ENCODE measurements at places on chromosomes 6 and 20.

GRCh38 chr20:42112161-42112560, 494.0 kb upstream of the CHD6 start:
- DNase-seq, result no peak

- no peak for DNase-seq
Observed at GRCh38 chr6:138129190-138129589, 22.0 kb upstream of the PERP start.

- no peak for DNase-seq
Observed at GRCh38 chr6:144129469-144129868, 20.8 kb upstream of the STX11 start.

DNA sequence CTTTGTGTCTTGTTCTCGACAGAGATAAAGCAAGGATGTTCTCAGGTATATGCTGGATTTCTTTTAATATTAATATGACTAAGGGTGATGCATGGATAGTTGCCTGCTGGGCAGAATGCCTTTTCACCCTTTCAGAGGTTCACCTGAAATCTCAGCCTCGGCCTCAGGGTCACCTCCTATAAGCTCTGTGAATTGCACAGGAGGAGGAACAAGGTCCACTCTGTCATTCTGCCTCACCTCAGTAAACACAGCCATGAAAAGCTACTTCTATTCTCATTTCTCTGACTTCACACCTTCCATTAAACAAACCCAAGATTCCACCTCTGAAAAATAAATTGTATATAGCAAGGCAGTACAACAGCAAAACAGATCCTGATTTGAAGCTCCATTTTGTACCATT, 38.1 kb upstream of the AIG1 start:
- no peak for DNase-seq

DNA sequence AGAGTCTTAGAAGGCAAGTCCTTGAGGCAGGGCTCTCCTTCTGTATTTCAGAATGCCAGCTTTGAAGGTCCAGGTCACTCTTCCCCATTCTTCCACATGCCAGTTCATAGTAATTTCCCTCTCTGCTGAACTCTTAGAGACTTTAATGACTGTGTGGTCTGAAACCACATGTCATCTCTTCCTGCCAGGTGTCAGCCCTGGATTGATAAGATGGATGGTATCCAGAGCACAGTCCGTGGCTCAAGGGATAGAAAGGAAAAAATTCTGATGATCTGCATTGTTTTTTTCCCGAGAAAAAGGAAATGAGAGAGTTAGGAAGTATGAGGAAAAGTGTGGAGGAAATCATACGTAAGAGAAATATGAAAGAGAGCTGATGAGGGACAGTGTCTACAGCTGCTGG, 250.9 kb downstream of the TPBG start:
- DNase-seq, result no peak

GRCh38 chr20:62344782-62345181, 22.3 kb downstream of the LAMA5 start:
- DNase-seq, result no peak

GRCh38 chr6:169568314-169569087, 133.3 kb downstream of the WDR27 start:
- DNase-seq, result no peak

DNA sequence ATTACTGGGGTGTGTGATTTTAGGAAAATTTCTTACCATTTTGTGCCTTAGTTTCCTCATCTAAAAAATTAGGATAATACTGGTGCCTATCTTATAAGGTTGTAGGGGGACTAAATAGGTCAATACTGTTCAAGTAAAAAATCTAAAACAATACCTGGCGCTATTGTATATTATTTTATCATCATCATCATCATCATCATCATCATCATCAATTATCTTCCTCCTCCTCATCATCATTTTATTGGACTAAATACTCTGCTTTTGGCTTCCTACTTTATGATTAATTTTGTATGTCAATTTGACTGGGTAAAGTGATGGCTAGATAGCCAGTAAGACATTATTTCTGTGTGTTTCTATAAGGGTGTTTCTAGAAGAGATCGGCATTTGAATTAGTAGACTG, 435.5 kb downstream of the DHX35 start:
- DNase-seq, result no peak

GRCh38 chr6:51704932-51705540, 382.4 kb downstream of the PKHD1 start:
- DNase-seq, result no peak

- no peak for DNase-seq
Observed at GRCh38 chr6:157455731-157456523, 74.9 kb downstream of the ZDHHC14 start.

DNA sequence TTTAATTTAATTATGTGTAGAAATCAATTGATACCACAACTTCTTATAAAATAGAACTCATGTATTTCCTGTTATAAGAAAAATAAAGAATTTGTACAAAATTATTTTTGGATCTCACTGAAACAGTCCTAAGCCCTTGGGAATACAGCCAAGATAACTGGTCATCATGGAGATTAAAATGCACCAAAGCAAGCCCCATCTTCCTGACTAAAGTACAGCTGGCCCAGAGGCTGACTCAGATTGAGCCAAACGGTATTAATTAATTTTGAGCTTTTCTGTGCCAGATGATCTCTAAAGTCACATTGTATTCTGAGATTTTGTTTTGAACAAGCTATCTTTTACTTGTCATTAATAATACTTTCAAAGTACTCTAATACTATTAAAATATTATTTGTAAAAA, 978.5 kb downstream of the TBC1D32 start:
- DNase-seq, result no peak

- DNase-seq, result no peak
Observed at GRCh38 chr6:107345393-107345792, 114.0 kb downstream of the PDSS2 start.

DNA sequence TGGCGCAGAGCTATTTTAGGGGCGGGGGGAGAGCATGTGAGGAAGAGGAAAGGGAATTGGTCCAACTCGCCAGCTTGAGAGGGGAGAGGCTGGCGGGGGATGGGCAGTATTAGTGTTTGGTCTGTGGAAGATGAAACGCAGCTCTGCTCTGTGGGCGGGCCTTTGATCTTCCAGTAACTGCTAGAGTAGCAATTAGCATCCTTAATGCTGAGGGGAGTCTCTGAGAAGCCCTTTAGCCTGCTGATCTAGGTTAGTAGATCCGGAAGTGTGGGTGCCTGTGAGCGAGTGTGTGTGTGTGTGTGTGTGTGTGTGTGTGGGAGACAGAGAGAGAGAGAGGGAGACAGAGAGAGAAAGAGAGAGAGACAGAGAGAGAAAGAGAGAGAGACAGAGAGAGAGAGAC, 117.2 kb upstream of the BACH2 start:
- DNase-seq, result no peak

GRCh38 chr6:137112067-137112355, 61.4 kb downstream of the IL22RA2 start:
- DNase-seq, result no peak

GRCh38 chr6:7154341-7155139, 46.8 kb downstream of the RREB1 start:
- no peak for DNase-seq

DNA sequence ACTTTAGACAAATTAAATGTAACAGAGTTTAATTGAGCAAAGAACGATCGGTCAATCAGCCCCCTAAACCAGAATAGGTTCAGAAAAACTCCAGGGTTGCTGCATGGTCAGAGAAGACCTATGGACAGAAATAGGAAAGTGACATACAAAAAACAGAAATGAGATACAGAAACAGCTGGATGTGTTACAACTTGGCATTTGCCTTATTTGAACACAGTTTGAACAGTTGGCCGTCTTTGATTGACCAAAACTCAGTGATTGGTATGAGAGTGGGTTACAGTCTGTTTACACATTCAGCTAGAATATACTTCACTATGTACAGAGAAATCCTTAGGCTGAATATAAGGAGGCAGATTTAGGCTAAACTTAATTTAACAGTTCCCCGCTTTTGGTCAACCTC, 19.9 kb downstream of the SRSF6 start:
- no peak for DNase-seq

- DNase-seq, result no peak
Observed at GRCh38 chr6:127904160-127904559, 3.3 kb upstream of the THEMIS start.

GRCh38 chr6:20708367-20709124, 174.3 kb downstream of the CDKAL1 start:
- DNase-seq, result no peak

GRCh38 chr6:2853769-2854395, 12.2 kb upstream of the SERPINB1 start:
- DNase-seq, result no peak

GRCh38 chr6:47159763-47160162, 117.6 kb upstream of the ADGRF1 start:
- no peak for DNase-seq

DNA sequence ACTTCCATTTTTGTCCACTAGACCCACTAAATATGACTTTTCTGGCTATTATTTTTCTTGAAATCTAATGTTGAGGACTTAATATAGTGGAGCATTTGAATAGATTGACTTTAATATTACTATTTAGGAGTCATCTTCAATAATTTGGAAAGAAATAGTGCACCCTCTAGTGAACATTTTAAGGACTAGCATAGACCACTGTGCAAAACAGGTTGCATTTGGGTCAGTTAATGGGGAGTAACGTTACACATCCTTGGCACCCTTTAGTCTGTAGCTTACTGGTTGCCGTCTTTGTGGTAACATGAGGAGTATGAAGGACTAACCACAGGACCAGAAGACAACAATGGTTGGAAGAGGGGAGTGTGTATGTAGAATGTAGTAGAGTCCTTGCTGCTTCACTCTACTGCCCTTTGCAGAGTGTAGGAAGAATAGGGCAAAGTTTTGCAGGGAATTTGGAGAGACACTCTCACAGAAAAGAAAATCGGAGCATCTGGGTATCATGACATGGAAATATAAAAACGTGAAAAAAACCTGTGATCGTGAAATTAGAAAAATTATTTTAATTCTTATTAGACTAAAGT, 25.2 kb downstream of the RFPL4B start:
- DNase-seq, result no peak

DNA sequence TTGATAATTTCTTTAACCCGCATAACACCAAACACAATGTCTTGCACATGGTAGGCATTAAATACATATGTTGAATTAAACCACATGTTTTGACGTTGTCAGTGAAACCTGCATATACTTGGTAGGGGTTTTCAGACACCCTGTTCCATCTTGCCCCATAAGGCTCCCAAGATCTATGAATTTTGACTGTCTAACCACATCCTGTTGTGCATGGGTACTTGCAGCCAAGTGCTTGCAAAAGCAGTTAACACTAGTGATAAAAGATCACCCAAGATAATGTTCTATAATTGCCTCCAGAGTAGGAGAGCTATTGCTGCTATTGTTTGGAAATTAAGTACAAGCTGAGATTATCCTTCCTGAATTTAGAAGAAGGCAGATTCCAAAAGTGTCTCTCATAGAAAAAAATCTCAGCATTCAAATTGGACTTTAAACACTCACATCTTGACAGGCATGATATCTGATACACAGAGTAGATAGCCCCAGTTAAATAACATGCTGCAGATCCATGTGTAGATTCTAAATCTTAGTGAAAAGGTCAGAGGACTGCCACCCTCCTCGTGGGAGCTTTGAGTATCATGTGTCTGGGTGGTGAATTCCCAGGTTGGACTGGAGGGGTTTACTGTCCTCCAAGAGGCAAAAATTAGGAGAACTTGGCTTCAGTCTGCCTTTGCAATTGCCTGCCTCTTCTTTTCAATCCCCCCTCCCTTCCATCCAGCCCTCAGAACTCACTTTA, 25.8 kb upstream of the CCN6 start:
- no peak for DNase-seq

DNA sequence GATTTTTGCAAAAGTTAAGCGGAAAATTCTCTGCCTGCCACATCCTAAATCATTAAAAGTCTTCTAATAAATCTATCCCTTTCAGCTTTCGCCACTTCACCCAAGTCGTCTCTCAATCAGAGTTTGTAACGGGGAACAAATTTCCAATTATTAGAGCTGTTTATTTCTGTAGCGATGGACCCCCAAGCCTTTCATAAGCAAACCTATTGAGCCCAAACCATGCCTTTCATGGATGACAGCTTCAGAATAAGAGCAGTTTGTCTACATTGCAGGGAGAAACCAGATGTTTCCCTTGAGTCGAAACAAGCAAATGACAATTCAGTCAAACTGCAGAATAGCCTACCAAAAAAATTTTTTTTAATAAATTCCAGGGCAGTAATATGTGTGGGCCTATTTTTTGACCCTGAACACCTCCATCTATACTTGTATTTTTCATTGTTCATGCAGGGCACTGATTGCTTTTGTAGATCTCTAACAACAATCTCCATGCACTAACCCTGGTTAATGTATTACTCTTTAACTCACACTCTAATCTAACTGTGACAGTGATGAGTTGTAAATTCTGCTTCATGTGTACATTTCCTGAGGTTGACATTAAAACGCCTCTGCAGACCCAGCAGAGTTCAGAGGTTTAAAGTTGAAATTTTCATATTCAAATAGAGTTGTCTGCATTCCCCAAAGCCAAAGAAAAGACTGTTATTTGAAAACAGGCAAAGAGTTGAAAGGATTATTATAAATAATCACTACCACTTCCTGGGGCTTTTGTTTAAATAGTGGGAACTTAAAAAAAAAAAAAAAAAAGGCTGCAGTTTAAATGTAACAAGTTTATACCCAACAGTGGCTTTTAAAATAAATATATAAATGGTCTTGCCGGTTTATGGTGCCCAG, 64.5 kb downstream of the ATP9A start:
- no peak for DNase-seq

DNA sequence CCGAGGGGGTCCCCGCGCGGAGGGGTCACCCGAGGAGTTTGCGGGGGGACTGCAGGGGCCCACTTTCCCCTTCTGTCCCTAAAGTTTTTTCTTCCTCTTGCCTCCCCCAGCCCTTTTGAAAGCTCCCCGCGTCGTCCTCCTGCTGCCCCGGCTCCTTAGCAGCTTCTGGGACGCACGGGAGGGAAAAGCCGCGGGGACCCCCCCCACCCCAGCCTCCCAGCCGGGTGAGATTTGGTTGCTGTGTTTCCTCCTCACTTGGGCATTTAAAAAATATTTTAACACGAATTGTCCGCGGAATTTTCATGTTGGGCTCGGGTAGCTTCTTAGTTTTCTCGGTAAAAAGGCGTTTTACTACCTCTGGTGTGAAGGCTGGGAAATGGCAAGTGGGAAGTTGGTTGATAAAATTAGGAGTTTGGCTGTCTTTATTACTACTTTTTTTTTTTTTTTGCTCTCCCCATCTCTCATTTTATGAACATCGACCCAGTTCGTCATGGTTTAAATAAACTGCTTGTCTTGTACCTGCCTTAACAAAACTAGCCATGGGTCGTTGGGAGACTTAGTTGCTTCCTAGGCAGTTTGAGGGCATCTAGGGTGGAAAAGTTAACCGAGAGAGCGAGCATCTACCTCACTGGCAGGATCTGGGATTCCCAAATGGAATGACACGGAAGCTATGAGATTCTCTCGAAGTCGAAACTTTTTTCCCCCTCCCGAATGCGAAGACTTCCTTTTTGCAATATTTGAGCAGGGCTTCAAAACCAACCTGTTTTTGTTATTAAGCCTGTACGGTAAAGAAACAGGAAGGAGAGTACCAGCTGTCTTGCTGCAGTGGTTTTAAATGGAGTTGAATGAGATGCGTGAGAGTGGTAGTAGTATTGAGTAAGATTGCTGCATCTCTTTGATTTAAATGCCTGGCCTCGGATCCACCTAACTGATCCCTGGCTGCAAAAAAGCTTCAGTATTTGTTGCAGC, 868 bp downstream of the NCOA3 start:
- no peak for DNase-seq

GRCh38 chr20:21266191-21266536, 37.0 kb upstream of the XRN2 start:
- DNase-seq, result no peak
